Stimulated activated CD8-positive, alpha-beta memory T cell treated with anti-CD3 and anti-CD28 coated beads, Interleukin-15, amount 100 ng/mL, for 24 hours (primary cell): ENCODE measurements at places on chromosomes 2 and 18.

GRCh38 chr2:142865924-142866323 lies 11.5 kb upstream of the KYNU start:
- no peak for DNase-seq

GRCh38 chr2:144943986-144944385 lies 424.1 kb upstream of the ZEB2 start:
- DNase-seq = no peak

DNA sequence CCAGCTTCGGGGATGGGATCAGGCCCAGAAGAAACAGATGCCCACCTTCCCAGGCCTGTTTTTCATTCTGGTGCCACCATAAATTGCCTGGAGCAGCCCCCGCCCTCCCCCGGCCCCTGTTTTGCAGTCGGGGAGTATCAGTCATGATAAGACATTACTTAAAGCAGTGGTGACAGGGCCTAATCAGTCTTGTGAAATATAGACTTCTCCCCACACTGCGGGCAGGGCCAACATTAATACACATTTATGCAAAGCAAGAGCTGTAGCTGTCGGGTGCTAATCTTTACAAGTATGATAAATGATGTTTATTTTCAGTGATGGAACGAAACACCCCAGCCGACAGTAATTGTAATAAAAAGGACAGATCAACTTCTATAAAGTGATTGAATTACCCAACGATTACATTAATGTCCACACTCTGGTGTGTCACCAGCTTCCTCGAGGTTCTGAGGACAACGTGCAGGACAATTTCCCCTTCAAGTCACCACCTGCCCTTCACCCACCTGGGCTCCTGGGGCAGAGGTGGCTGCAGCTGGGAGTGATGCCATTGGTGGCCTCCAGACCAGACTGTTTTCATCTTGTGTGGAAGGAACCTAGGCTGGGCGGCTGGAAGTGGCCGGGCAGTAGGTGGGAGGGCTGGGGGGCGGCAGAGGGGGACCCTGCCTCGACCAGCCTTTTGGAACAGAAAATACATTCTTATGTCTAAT lies 226.0 kb downstream of the TFCP2L1 start:
- no peak for DNase-seq

- no peak for DNase-seq
Observed at GRCh38 chr2:235238537-235238936, 255.3 kb upstream of the AGAP1 start.

DNA sequence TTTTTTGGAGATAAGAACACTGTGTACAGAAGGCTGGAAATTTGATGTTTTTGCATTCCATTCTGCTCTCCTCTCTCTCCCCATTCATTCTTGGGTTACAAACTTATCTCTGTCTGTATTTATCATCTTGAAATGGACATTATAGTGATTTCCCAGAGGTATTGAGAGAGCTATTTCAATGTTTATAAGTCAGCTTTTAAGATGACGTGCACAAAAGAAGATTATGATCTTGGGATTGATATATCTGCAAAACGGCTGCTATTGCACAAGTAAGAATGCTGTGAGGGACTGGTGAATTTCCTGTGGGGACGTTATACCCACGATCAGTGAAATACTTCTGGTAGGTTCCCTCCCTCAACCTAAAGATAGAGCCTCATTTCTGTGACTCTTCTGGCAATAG lies 61.0 kb upstream of the DTNA start:
- no peak for DNase-seq

GRCh38 chr2:96587843-96588242 lies 50.3 kb downstream of the KANSL3 start:
- DNase-seq = no peak

- DNase-seq = no peak
Observed at GRCh38 chr2:174005801-174006419, 40.7 kb upstream of the SP3 start.

DNA sequence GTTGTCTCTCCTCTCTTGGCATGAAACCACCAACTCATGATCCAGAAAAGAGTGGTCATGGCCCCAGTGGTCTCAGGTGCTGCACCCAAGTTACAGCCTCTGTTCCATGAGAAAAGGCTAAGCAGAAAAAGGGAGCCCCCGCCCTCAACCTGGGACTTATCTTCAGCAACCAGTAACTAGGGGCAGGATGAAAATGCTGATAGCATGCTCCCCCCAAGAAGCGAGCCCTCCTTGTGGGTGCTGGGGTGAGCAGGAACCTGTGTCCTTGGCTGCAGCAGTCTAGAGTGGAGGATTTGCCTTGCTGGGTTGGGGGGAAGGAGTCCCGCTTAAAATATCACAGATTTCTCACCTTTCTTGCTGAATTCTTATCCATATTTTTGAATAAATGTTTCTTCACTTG lies 490.0 kb downstream of the SUCLG1 start:
- DNase-seq = no peak

- no peak for DNase-seq
Observed at GRCh38 chr2:196853301-196854087, 44.3 kb upstream of the C2orf66 start.

- no peak for DNase-seq
Observed at GRCh38 chr18:12765586-12765985, 62.7 kb downstream of the PSMG2 start.

- no peak for DNase-seq
Observed at GRCh38 chr18:57764087-57764486, 39.0 kb downstream of the ATP8B1 start.

- DNase-seq = no peak
Observed at GRCh38 chr2:231928481-231928880, 2.3 kb upstream of the NPPC start.

DNA sequence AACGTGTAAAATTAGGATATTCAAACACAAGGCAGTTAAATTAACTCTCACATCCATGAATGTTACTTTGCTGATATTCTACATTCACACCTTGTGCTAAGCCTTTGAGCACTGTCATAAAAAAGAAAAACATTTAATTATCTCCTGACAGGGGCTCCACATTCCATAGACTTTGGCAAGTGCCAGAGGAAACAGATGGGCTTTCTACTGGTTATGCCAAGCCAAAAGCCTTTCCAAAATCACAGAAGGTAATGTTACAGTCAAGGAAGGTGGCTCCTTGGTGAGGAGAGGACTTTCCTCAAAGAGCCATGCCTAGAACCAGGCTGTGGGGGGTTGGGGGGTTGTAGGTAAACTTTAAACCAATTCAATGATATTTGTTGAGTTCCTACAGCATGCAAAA lies 12.4 kb downstream of the MYO5B start:
- no peak for DNase-seq

DNA sequence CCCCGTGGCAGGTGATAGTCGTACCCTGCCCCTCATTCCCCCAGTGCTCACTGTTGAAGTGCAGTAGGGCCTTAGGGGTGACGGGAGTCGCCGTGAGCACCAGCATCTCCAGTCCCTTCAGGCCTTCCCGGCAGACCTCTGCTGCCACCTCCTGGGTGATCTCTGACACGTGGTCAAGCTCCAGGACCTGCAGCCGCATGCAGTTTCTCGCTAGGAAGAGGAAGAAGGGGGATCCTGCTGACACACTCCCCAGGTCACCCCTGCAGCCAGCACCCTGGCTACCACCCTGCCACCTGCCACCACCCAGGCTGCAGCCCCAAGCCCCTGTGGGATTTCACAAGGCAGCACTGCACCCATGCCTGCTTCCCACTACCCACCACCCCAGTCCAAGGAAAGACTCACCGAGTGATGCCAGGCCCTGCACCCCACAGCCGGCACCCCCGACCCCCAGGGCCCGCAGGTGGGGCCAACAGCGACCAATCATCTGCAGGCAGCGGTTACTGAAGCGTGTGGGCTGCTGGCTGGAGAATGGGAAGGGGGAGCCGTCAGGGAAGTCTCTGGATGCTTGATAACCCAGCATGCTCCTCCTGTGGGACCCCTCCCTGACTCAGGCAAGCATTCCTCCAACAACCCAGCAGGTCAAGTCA lies 23.8 kb downstream of the FBXO41 start:
- no peak for DNase-seq

DNA sequence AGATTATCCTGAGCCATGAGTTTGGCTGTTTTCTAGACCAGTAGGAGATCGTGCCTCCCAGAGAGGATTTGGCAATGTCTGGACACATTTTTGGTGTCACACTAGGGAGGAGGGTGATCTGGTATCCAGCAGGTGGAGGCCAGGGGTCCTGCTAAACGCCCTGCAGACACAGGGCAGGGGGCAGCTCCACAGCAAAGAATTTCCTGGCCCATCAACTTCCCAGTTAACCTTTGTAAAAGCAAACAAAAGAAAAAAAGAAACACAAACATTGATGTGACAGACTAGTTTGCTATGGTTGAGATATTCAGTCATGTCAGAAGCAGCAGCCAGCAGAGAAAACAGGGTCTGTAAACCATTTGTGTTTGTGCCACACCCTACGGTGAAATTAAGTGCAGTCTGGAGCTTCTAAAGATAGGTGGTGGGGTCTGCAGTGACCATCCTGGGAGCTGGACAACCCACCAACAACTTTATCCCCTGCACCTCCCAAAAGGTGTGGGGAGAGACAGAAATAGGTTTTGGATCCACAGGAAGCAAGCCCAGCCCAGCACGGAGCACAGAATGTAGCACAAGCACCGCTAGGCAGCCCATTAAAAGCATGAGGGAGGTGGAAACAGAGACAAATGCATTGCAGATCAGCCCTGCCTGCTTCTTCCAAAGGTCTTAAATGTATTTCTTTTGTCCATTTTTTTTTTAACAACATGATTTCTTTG lies 232.5 kb downstream of the MYT1L start:
- no peak for DNase-seq

DNA sequence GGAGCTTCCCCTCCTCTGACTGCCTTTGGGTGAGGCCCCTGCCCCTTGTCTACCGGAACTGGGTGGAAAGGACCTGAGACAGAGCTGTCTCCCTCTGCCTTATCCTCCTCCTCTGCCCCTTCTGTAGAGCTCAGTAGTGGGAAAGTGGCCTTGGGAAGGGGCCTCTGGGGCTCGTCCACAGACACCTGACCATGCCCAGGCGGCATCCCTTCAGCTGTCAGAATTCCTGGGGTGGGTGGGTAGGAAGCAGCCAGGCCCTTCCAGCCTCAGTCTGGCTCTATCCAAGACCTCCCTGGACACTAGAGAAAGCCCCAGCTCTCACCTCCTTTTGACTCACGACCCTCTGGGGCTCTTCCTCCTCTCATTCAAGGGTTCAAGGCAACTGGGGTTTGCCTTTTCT lies 35.6 kb downstream of the B3GNT2 start:
- no peak for DNase-seq

DNA sequence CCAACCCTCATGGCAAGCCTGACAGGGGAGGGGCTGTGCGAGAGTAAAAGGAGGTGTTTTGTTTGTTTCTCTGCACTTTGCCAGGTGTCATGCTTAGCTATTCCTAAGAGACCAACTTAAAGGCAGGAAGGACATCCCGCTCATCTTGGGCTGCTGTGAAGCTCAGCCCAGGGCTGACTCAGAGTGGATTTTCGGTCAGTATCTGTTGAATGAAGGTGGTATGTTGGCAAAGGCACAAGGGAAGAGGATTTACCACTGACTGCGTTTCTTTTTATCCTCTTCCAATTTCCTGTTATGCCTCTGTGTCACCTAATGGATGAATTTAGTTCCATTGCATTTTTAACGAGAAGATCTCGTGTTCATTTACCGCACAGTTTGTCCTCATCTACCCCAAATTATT lies 18.9 kb downstream of the TRPM8 start:
- DNase-seq = no peak
